ENCODE measurements at places on chromosomes 6 and 20. TPM values are rescaled to one million over a fixed set of nuclear protein-coding genes. Genes with fewer than 3 reads are reported as not detected.

GRCh38 chr6:125804264-125804663, 13.5 kb downstream of the NCOA7 start:
- H3K4me1 ChIP-seq: no peaks in the 10 kb centered on the region
- H3K36me3 ChIP-seq: no peaks in the 10 kb centered on the region
- no peak for DNase-seq
- H3K27me3 ChIP-seq: no peaks in the 10 kb centered on the region

The CTCFL gene
- total RNA-seq: not detected

GRCh38 chr6:63589952-63590411, 17.7 kb downstream of the LOC128125822 start:
- no peak for DNase-seq
- H3K4me3 ChIP-seq: no peak overlapping the region
- no peak overlapping the region for H3K27ac ChIP-seq
- H3K4me1 ChIP-seq: no peaks in the 10 kb centered on the region
- no peaks in the 10 kb centered on the region for H3K27me3 ChIP-seq

The C20orf144 gene
- total RNA-seq: not detected

DNA sequence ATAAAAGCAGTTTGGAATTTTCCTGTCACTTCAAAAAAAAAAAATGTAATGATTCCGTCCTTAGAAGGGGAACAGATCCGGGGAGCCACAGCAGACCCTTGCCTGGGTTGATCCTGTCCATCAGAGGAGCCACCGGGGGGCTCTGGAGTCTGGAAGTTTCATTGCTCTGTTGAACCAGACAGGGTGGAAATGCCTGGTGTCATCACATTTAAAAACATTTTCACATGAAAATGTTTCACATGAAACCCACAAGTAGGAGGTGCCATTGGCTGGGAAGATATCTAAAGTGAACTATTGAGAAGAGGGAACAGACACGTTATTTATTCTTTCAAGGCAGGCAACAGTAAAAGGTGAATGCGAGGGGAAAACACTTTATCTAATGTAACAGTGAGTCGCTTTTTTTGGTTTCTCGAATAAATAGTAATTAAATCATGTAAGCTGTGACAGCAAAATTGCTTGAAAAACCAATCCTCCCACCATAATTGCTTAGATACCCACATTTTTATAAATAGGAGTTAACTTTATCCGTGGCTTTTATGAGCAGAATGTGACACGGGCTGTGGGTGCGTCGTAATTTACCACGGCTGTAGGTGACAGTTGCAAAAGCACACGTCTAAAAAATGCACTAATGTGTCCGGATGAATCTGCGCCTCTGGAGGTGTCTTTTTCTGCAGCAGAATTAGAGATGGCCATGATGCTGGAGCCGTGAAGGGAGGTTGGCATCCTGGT, 323.4 kb downstream of the TAF4 start:
- H3K27me3 ChIP-seq: no peaks in the 10 kb centered on the region
- DNase-seq: no peak
- no peaks in the 10 kb centered on the region for H3K36me3 ChIP-seq
- H3K4me1 ChIP-seq: no peaks in the 10 kb centered on the region
- H3K4me3 ChIP-seq: no peak overlapping the region

DNA sequence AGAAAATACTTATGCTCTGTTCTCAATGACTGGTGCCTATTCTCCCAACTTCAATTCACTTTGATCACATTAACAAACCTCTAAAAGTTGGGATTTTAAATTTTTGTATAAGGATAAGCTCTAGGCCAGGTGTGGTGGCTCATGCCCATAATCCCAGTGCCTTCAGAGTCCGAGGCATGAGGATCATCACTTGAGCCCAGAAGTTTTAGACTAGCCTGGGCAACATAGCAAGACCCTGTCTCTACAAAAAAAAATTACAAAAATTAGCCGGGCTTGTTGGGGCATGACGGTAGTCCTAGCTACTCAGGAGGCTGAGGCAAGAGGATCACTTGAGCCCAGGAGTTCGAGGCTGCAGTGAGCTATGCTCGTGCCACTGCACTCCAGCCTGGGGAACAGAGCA, 3.9 kb downstream of the SSR1 start:
- no peaks in the 10 kb centered on the region for H3K36me3 ChIP-seq
- DNase-seq: no peak
- no peaks in the 10 kb centered on the region for H3K27me3 ChIP-seq

GRCh38 chr20:13909067-13909466, 81.3 kb downstream of the SEL1L2 start:
- DNase-seq: no peak
- no peak overlapping the region for H3K27ac ChIP-seq
- peaks cover 6% of the 10 kb centered on the region for H3K27me3 ChIP-seq
- no peaks in the 10 kb centered on the region for H3K36me3 ChIP-seq

The SLC44A4 gene
- total RNA-seq: 14.4 TPM

The MRAP2 gene
- total RNA-seq: 3.7 TPM

The NPBWR2 gene
- not detected for total RNA-seq

DNA sequence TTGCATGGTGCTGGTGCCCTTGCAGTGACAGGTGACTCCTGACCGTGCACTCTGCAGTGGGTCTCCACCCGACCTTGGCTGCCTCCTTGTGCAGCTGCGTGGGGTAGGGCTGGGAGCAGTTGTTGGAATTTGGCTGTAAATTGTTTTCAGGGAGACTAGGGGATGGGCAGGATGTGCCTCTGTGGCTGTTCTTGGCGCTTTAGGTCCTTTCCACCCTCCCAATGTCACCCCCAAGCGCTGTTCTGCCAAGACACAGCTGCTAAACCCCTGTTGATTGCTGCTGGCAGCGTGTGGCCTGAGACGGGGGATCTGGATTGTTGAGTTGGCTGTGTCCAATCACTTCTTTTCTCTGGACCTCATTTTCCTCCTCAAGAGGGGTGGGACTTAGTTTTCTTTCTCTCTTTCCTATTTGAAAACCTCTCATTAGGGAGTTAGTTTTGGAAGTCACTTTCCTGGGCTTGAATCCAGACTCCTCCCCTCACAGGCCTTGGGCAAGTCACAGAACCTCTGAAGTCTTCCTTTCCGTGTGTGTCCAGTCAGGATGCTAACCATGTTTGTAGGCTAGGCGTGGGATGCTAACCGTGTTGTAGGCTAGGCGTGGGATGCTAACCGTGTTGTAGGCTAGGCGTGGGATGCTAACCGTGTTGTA, 8.5 kb downstream of the IGF2R start:
- no peak for DNase-seq
- no peaks in the 10 kb centered on the region for H3K27me3 ChIP-seq
- H3K4me1 ChIP-seq: peaks cover 36% of the 10 kb centered on the region

The BPI gene
- not detected for total RNA-seq

DNA sequence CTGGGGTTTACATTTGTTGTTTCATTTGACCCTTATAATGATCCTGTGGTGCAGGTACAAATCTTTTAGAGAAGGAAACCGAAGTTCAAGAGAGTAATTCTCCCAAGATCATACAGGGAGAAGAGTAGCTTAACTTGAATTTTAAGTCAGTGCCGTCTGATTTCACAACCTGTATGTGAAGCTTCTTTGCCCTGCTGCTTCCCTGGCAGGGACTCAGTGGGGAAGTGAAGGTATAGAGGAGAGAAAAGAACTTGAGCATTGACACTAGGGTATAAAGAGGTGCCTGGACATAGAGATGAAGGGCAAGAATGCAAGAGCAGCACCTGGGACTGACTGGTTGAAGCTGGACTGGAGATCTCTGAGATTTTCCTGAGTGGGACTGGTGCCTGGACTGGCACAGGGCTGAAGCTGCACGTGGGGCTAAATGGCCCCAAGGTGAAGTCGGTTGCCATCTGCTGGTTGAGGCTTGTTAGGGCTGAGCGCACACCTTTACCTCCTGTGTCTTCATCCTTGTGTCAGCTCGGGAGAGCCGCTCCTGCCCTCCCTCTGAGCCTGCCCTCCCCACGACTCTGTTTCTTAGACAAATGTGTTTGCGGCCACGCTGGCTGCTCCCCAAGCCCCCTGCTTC, 41.8 kb downstream of the FARS2 start:
- no peak overlapping the region for H3K27ac ChIP-seq
- no peaks in the 10 kb centered on the region for H3K4me1 ChIP-seq
- peak; percentile 54 for DNase-seq
- no peaks in the 10 kb centered on the region for H3K27me3 ChIP-seq
- no peak overlapping the region for H3K4me3 ChIP-seq
